ENCODE measurements at places on chromosomes 11 and 22. TPM values are rescaled to one million over a fixed set of nuclear protein-coding genes. Genes with fewer than 3 reads are reported as not detected.

CCND1 gene
- 36.1 TPM for total RNA-seq

FAM83F gene
- 0.10 TPM for total RNA-seq

CRYBB1 gene
- not detected for total RNA-seq

CLCF1 gene
- not detected for total RNA-seq

SLC22A25 gene
- total RNA-seq, result 0.82 TPM

OR4S1 gene
- total RNA-seq, result not detected

CCDC116 gene
- 0.56 TPM for total RNA-seq

CALCA gene
- total RNA-seq, result not detected

DDI1 gene
- not detected for total RNA-seq

CPT1B gene
- total RNA-seq, result 60.6 TPM

BCL2L13 gene
- 80.2 TPM for total RNA-seq

KDM4D gene
- 2.1 TPM for total RNA-seq

OR6T1 gene
- total RNA-seq, result not detected

CHRM1 gene
- 70.0 TPM for total RNA-seq

EI24 gene
- total RNA-seq, result 46.5 TPM

NNMT gene
- total RNA-seq, result 6.4 TPM

PLAAT5 gene
- total RNA-seq, result 6.8 TPM

GLB1L3 gene
- total RNA-seq, result 10.2 TPM

GRAP2 gene
- not detected for total RNA-seq

TRIM49 gene
- total RNA-seq, result not detected

MRGPRX4 gene
- total RNA-seq, result not detected

PRG3 gene
- total RNA-seq, result not detected

DPP3 gene
- total RNA-seq, result 24.6 TPM

CYP2D6 gene
- total RNA-seq, result 3.9 TPM

GLB1L2 gene
- total RNA-seq, result 5.9 TPM

TMEM191B gene
- 6.7 TPM for total RNA-seq

SCUBE2 gene
- 4.6 TPM for total RNA-seq

DEPDC7 gene
- total RNA-seq, result 0.97 TPM

SYTL2 gene
- 142 TPM for total RNA-seq

TMPRSS4 gene
- total RNA-seq, result not detected

BATF2 gene
- total RNA-seq, result 1.0 TPM

CASP1 gene
- total RNA-seq, result 3.1 TPM
